ENCODE measurements at places on chromosomes 5 and 9.

DNA sequence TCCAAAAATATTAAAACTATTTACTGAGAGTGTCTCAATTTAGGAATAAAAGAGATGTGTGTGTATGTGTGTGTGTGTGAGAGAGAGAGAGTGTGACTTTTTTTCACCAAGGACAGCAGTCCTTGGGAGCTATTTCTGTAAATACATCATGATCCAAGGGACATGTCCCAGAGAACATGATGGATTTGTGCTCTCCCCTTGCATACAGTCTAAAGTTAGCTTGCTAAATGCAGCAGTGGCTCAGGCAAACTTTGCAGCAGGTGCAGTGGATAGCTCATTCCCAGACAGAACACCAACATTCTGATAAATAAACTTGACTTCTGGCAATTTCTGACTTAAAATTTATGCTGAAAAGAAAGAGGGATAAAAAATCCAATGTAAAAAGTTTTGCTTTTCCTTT, 55.4 kb upstream of the SGCD start:
- no peak for DNase-seq

GRCh38 chr5:170496662-170497028, 7.2 kb upstream of the KCNIP1 start:
- DNase-seq, result no peak

- no peak for DNase-seq
Measured at GRCh38 chr5:14759744-14760547, 95.4 kb downstream of the OTULIN start.

DNA sequence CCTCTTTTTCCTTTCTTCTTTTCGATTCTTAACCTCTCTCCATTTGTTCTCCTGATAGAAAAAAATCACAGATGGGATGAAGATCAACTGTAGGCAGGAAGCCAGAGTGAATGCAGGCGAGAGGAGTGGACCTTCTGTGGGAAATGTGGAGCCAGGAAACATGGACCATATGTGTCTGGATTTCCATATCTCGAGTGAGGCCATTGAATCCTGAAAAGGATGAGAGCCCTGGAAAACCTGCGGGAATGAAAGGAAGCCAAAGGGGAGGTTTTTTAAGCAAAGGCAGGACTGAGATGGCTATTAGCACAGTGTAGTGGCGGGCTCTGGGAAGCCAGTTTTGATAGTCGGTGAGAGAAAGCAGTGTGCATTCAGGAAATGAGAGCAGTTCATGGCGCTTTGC, 139.5 kb upstream of the C9orf72 start:
- no peak for DNase-seq

DNA sequence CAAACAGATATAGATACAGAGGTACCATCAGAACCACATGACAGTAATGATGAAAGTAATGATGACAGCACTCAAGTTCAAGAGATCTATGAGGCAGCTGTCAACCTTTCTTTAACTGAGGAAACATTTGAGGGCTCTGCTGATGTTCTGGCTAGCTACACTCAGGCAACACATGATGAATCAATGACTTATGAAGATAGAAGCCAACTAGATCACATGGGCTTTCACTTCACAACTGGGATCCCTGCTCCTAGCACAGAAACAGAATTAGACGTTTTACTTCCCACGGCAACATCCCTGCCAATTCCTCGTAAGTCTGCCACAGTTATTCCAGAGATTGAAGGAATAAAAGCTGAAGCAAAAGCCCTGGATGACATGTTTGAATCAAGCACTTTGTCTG, 69.2 kb downstream of the VCAN start:
- no peak for DNase-seq

DNA sequence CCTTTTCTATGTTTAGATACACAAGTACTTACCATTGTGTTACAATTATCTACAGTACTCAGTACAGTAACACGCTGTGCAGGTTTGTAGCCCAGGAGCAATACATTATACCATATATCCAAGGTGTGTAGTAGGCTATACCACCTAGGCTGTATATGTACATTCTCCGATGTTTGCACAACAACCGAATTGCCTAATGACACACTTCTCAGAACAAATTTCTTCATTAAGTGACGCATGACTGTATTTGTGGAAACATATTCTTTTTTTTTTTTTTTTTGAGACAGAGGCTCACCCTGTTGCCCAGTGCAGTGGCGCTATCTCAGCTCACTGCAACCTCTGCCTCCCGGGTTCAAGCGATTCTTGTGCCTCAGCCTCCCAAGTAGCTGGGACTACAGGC, 4.0 kb upstream of the RAD23B start:
- DNase-seq, result no peak

DNA sequence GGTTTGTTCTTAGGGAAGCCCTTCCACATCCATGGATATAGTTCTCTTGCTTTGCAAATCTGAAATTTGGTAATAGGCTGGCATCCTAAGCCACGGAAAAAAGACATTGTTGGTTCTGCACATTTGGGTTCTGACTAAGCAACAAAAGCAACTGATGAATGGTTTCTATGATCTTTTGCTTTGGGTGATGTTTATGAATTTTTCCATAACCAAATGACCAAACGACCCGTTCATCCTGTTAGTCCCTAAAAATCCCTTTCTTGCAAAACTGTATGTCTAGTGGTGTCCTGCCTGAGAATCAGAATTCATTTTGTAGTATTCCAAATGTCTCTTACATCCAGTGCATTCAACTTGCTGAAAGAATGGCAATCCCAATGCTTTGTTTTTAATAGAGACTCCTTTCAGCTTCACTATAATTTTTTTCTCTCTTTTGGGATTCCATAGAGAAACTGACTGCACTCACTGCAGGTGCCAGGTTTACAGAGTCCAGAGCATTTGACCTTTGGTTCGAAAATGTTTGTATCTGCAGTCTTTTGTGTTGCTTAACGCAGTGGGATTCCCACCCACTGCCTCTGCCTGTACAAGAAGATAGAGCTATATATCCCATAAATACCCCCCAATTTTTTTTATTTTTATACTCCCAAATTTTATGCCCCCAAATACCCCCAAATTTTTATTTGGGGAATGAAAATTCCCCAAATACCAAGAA, 4.7 kb downstream of the SPTAN1 start:
- no peak for DNase-seq

GRCh38 chr5:112512901-112513300, 93.8 kb upstream of the EPB41L4A start:
- no peak for DNase-seq

GRCh38 chr9:22682961-22683699, 236.5 kb downstream of the DMRTA1 start:
- DNase-seq, result no peak

GRCh38 chr5:72474516-72474915, 32.7 kb downstream of the ZNF366 start:
- DNase-seq, result no peak

- no peak for DNase-seq
Measured at GRCh38 chr9:37925786-37926736, 22.1 kb upstream of the SLC25A51 start.

GRCh38 chr9:134929193-134930158, 11.8 kb upstream of the FCN1 start:
- DNase-seq, result no peak

DNA sequence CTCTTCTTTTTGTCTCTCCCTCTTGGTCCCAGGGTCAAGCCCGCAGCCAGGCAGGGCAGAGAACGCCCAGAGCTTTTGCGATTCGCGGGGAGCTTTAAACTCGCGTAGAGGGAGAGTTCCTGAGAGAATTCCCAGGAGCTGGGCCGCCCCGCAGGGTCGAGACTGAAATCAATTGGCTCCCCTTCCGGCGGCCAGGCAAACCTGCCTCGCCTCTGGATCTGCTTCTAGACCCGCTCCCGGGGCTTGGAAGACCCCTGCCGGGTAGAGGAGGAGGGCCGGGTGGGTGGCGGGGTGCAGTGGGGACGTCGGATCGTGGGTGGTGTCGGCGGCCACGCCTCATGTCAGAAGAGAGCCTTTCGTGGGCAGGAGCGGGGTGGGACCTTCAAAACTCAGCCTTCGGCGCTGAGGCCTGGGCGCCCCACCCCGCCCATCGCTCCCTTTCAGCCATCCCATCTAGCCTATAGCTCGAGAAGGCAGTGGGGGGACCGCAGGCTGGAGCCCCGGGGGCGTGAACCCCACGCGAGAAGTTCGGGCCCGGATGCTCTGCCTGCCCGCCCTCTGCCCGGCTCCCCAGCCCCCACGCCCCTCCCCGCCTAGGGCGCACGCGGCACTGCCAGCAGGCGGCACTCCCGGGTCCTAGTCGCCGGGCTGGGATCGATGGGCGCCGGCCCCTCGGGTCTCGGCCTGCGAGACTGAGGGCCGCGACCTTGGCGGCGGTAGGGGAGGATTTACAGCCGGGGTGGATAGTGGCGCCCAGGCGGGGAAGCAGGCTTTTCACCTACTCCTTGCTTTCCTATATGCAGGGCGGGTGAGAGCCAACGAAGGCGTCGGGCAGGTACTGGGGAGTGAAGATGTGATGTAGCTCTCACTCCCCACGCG, 6.1 kb downstream of the PRDM6 start:
- DNase-seq, result no peak

- no peak for DNase-seq
Measured at GRCh38 chr9:133927041-133927440, 65.1 kb downstream of the VAV2 start.

GRCh38 chr5:146732962-146733361, 145.6 kb downstream of the PPP2R2B start:
- no peak for DNase-seq
